ENCODE measurements at places on chromosomes 13 and 19. TPM values are rescaled to one million over a fixed set of nuclear protein-coding genes. Genes with fewer than 3 reads are reported as not detected.

ZNF208 gene
- total RNA-seq, result 7.8 TPM

POU2F2 gene
- 9.8 TPM for total RNA-seq

CEACAM4 gene
- 4.7 TPM for total RNA-seq

NLRP12 gene
- 1.1 TPM for total RNA-seq

NRTN gene
- total RNA-seq, result 3.5 TPM

ACTMAP gene
- total RNA-seq, result 8.7 TPM

ASPDH gene
- total RNA-seq, result not detected

ERICH6B gene
- total RNA-seq, result not detected

IGLON5 gene
- total RNA-seq, result not detected

WDR88 gene
- not detected for total RNA-seq

FCAR gene
- total RNA-seq, result 1.8 TPM

NCR1 gene
- 0.91 TPM for total RNA-seq

CYP4F12 gene
- 4.4 TPM for total RNA-seq

ZNF878 gene
- total RNA-seq, result 0.60 TPM

ZNF296 gene
- total RNA-seq, result 2.1 TPM

NDUFA13 gene
- total RNA-seq, result 328 TPM

SLC15A1 gene
- total RNA-seq, result 10.2 TPM

KLF1 gene
- not detected for total RNA-seq

IGFL2 gene
- not detected for total RNA-seq

WDR87 gene
- not detected for total RNA-seq

C19orf85 gene
- not detected for total RNA-seq

EXOC3L2 gene
- total RNA-seq, result 19.0 TPM

GFY gene
- not detected for total RNA-seq

ZNF132 gene
- total RNA-seq, result 7.8 TPM

CBLC gene
- total RNA-seq, result 11.5 TPM

MEIOSIN gene
- not detected for total RNA-seq

ZNF155 gene
- 11.2 TPM for total RNA-seq

PLIN3 gene
- total RNA-seq, result 60.0 TPM

ZNF626 gene
- 20.6 TPM for total RNA-seq

CGB2 gene
- total RNA-seq, result not detected

PNMA8C gene
- 0.09 TPM for total RNA-seq

CCDC8 gene
- 18.9 TPM for total RNA-seq

OR4F17 gene
- total RNA-seq, result 0.35 TPM

TMIGD2 gene
- 0.47 TPM for total RNA-seq

CRLF1 gene
- 28.9 TPM for total RNA-seq

TMEM145 gene
- not detected for total RNA-seq

PPM1N gene
- 2.2 TPM for total RNA-seq

CYP2A7 gene
- not detected for total RNA-seq

REEP6 gene
- total RNA-seq, result 9.6 TPM

KLC3 gene
- total RNA-seq, result 3.3 TPM

KRTDAP gene
- total RNA-seq, result not detected

ZNF560 gene
- total RNA-seq, result not detected

CNMD gene
- total RNA-seq, result not detected

MYH14 gene
- 81.4 TPM for total RNA-seq

ARHGAP33 gene
- 18.5 TPM for total RNA-seq

GPR12 gene
- not detected for total RNA-seq

C1QTNF9B gene
- total RNA-seq, result not detected

MVB12A gene
- total RNA-seq, result 57.6 TPM

TGFBR3L gene
- 0.44 TPM for total RNA-seq

PTGIR gene
- 10.1 TPM for total RNA-seq

SBK3 gene
- 0.66 TPM for total RNA-seq
